ENCODE measurements at places on chromosomes 1 and 21.

DNA sequence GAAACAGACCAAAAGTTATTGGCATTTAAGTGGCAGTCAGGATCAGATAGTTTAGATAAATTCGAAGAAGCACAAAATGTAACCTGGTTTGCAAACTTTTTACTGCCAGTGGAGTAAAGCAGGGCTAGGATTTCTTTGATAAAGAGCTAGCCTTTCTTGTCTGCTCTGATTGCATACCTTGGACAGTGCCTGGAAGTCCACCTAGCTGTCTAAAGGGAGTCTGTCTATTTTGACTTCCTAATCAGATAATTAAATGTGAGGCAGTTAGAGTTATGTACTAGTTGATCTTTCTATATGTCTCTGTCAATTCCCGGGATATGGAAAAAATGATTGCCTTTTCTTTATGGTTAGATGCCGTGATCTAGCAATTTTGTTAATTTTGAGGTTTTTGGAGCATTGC is 4.1 kb downstream of the GPSM2 start:
- DNase-seq, result no peak

DNA sequence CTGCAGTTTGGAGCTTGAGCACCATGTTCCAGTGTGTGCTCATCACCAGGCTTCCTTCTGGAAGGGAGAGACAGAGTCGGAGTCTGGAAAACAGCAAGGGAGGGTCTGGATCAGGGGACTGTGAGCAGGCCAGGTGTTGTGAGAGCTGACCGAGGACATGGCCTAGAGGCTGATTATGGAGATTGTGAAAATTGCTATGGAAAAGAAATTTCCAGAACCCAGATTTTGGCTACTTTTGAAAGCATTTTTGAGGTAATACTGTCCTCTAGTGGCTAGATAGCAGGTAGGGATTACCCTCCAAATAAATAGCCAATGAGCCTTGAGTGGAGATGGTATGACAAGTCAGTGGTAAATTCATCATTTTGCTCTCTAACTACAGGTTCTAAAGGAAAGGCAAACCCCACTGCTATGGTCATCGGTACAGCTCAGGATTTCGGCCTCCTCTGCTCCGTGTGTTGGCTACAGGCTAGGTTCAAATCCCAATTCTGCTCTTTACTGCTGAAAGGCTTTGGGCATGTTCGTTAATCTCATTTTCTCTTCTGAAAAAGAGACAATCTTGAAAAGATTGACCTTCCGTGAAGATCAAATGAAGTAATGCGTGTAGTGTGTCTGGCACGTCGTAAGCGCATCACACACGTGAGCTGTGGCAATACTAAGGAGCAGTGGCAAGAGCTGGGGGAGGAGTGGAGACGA is 1.0 kb upstream of the HAO2 start:
- no peak for DNase-seq

GRCh38 chr1:31413405-31414001 is 490 bp downstream of the SERINC2 start:
- no peak for DNase-seq

- no peak for DNase-seq
Observed at GRCh38 chr1:183029591-183030000, 6.4 kb downstream of the LAMC1 start.

DNA sequence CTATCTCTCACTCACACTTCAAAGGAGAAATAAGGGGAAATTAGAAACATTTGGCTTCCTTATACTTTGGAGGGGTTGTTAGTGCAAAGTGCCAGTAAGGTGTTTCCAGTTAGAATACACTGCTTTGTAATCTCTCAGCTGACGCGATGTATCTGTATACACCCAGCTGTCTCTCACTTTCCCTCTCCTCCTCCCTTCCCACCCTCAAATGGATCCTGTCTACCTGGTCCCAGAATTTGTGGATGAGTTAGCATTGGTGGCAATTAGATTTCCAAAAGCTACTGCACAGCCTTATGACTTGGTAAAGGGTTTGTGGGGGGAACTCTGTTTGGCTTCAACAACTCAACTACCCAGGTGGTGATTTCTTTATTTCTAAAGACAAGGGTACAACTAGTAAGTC is 10.5 kb downstream of the ATP1B1 start:
- no peak for DNase-seq

DNA sequence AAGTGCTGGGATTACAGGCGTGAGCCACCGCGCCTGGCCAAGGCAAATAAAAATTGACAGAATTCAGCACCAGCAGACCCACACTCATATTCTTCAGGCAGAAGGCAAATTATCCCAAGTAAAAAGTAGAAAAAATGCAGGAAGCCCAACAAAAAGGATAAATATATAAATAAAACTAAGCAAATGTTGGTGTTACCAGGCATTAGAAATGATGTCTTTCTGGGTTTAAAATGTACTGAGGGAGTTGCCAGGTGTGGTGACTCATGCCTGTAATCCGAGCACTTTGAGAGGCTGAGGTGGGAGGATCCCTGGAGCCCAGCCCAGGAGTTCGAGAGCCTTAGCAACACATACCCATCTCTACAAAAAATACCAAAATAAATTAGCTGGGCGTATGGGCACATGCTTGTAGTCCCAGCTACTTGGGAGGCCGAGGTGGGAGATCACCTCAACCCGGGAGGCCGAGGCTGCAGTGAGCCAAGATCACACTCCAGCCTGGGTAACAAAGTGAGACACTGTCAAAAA is 6.3 kb downstream of the INTS11 start:
- no peak for DNase-seq

DNA sequence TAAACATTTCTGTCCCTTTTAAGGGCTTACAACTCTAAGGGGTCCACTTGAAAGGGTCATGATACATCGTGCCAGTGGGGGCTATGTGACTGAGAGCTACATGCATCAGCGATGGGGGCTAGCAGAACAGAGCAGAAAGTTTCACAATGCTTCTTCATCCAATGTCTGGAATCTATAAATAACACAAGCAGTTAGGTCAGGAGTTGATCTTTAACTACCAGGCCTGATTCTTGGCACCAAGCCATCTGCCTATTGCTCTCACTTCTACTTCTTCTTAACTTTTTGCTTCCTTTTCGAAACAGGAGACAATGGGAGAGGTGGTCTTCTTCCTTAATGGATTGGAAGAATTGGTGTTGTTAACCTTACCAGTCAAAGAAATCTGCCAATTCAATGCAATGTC is 410.0 kb downstream of the TGFB2 start:
- DNase-seq, result no peak

DNA sequence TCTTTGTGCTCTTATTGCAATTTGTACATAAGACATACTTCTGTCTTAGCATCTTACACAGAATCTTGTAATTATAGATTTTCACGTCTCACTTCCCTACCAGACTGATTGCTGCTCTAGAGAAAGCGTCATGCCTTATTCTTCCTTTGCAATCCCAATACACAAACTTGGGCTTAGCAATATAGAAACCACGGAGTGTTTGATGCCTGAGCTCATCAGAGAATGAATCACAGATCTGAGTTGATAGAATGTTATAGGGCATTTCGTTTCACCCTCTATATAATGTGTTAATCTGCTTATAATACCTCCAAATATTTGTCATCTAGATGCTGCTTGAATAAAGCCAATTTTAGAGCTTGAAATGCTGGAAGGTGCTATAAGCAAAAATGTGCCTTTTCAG is 6.6 kb downstream of the FMO1 start:
- DNase-seq, result no peak

DNA sequence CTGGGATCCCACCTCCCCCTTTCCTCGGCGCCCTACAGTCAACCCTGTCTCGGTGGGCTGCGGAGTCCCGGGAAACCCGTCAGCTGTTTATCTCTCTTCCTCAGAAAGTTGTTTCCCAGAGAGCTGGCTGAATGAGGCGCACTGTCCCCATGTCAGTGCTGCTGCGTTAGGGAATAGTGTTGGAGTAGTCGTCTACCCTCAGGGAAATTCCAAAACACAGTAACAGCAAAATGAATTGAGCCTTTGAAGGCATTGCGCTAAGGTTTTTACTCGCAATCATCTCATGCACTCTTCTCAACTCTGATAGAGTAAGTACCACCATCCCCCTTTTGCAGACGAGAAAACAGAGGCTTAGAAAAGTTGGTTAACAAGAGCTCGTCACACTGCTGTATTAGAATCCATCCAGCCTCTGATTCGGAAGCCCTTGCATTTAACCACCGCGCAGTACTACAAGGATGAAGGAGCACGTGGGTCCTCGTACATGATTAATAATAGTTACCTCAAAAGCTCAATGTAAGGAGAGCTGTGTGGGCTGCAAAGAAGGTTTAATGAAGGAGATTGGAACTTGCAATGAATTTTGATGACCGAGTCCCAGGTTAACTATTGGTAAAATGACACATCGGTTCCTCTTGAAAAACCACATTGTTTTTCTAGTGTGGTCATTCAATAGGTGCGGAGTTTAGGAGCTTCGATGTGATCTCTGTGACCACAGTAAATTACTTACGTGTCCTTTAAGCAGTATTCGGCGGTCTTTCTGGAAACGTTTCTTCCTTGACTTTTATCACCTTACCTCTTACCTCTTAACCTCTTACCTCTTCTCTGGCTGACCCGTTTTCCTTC is 788 bp upstream of the EDEM3 start:
- DNase-seq, result no peak

GRCh38 chr1:204358605-204359004 is 1.1 kb downstream of the PLEKHA6 start:
- DNase-seq, result no peak

DNA sequence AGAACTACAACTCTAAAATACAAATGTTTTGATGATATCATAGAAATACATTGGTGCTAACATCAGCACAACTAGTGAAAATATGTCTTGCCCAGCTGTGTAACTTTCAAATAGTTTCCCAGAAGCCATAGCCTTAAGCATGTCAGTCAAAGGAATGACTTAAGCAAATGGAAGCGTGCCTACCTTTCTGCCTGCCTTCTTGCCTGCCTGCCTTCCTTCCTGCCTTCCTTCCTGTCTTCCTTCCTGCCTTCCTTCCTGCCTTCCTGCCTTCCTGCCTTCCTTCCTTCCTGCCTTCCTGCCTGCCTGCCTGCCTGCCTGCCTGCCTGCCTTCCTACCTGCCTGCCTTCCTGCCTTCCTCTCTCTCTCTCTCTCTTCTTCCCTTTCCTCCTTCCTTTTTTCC is 104.0 kb downstream of the PBX1 start:
- no peak for DNase-seq

DNA sequence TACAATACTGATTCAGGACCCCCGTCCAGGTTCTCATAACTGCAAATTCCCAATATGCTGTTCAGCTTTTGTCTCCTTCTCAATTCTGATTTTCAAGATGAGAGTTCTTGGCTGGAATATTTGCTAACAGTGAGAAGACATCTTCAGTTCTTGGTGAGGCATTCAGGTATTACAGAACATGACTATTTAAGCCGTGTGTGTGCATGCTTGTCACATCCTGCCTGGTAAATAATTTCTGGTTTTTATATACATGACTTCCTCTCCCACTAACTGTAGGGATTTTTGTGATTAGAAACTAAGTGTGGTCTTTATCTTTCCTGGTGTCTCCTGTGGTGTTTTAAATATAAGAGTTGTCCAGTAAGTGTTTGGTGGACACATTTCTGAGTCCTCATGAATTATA is 10.2 kb upstream of the SLC19A2 start:
- DNase-seq, result no peak

DNA sequence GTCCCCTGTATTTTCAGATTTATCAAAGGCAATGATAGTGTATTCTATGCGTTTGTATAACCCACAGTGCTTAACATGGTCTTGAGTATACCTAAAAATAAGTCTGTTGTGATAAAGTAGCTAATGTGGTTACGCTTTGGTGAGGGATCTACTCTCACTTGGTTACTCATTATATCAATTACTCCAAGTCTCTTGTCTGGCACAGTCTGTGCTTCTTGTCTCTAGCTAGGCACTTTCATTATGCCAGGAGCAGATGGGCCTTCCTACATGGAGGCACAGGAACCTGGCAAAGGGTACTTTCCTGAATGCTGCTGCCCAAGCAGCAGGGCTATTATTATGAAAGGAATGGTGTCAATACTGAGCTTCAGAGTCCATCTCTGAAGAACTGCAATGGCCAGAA is 4.2 kb upstream of the PTPN22 start:
- no peak for DNase-seq

- DNase-seq, result no peak
Observed at GRCh38 chr1:55536545-55536865, 321.3 kb upstream of the USP24 start.

DNA sequence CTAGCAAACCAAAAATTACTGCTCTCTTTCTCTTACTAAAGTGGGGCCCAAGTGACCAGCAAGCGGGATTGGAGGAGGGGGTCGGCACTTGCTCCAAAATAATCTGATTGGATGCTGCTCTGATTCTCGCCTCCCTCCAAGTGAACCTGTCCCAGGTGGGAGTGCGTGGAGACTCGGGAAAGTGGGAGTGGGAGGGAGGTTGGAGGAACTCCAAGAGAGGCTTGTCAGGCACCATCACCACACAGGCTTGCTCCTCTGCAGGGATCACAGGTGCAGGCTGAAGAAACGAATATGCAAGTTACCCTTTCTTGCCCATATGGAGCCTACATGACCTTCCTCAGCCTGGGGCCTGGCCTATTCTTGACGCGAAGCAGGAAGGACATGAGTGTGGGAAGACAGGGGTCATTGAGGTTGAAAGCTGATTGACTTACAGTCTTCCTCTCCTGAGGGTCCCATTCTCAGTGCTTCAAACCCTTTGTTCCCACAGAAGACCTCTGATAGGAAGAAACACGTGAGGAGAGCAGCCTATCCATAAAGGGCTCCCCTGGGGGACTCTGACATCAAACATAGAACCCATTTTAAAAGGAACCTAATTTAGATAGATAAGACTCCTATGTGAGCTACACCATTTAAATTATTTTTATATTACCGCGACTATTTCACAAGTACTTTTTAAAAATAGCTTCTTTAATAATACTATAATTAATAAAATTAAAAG is 14.2 kb downstream of the RGS8 start:
- no peak for DNase-seq

- DNase-seq, result no peak
Observed at GRCh38 chr1:3541936-3542335, 69.4 kb downstream of the MEGF6 start.

DNA sequence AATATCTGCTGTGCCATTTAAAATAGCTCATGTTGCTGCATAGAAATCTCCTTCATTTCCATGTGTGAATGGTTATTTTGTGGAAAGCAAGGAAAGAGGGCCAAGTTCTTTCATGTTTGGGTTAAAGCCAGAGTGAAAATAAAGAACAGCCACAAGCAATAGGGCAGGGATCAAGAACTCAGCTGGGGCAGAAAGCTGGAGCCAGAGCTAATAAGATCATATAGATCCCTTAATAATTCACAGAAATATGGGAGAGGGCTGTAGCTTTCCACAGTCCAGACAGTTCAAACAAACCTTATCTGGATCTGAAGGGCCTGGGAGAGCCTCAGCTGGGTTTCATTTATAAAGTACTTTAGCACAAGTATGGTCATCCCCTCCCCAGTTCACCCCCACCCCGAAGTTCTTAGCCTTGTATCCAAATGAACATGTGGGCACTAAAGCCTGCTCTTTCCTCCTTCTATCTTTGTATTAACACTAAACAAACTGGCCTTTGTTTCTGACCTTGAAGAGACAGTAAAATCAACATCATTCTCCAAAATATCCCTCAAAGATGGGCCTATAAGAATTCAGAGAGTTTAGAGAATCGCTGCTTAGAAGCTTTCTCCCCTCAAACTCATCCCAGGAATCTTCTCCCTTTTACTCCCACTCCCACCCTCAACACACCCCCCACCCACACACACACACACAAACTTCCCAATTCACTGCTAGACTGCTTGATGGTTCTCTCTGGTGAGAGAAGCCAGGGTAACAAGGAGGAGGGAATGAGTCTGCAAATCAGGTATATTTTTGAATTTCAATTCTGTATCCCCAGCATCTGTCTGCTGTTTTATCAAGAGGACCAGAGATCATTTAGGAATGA is 41.7 kb downstream of the UTP25 start:
- DNase-seq, result no peak

All from T-helper 17 cell (primary cell).